ENCODE measurements at places on chromosomes 3 and 15. TPM values are rescaled to one million over a fixed set of nuclear protein-coding genes. Genes with fewer than 3 reads are reported as not detected.
A peak's percentile ranks its signal among the peaks of the same experiment; 100 is the strongest.

Gene CCR3
- 0.48 TPM for total RNA-seq

Gene RBMS3
- 34.5 TPM for total RNA-seq

Gene MKRN3
- 0.69 TPM for total RNA-seq

Gene EPHB3
- total RNA-seq: 0.63 TPM

Gene OXSM
- 11.4 TPM for total RNA-seq

DNA sequence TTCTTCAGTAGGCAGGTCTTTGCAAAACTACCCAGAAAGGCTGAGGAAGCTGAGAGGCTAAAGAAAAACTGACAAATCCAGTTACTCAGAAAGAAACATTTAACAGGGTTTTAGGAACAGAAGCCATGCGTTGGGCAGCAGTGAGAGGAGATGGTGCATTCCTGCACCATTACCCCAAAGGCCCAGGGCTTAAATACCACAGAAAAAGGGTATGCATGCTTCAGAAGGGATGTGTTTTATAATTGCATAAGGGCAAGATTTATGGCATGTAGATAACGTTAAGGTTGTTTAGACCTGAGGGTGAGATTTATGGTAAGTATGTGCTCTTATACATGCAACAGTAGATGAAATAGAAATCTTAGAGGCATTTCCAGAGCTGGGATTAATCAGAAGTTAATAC, 10.0 kb downstream of the C3orf52 start:
- H3K27ac ChIP-seq: no peak overlapping the region
- H3K27me3 ChIP-seq: no peaks in the 10 kb centered on the region
- H3K4me1 ChIP-seq: no peaks in the 10 kb centered on the region
- no peak for DNase-seq

GRCh38 chr3:46509661-46510187, 11.9 kb downstream of the RTP3 start:
- no peak overlapping the region for H3K27ac ChIP-seq
- H3K27me3 ChIP-seq: no peaks in the 10 kb centered on the region
- no peaks in the 10 kb centered on the region for H3K4me1 ChIP-seq
- no peak overlapping the region for H3K4me3 ChIP-seq
- H3K36me3 ChIP-seq: peaks cover 14% of the 10 kb centered on the region

GRCh38 chr15:41692049-41692448, 31.8 kb downstream of the MGA start:
- H3K4me1 ChIP-seq: peaks cover 13% of the 10 kb centered on the region
- no peak overlapping the region for H3K27ac ChIP-seq
- no peaks in the 10 kb centered on the region for H3K27me3 ChIP-seq
- H3K36me3 ChIP-seq: peaks cover 6% of the 10 kb centered on the region
- DNase-seq: no peak
- H3K4me3 ChIP-seq: no peak overlapping the region

DNA sequence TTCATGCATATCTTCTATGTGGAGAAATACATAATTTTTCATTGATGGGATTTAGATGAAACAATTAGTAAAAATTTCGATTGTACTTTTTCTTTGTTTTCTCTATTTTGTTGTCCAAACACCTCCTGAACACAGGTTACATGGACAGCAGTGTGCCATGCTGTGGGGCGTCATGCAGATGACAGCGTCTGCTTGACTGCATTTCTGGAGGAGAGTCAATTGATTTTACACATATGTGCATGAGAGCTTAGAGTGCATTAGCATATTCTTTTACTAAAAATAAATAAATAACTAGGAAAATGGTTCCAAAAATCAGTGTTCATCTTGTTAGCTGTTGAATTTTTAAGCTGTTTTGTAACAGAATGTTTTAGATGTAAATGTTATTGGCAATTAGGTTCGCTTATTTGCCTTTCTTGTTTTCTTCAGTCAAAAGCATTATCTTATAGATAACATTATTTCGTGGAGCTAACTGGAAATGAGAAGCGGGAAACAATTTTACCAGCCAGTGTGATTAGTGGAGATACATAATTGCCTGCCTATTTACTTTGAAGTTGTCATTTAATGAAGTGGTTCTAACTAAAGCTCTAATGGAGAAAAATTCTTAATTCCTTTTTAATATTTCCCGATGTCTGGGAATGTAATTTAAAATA, 82.7 kb upstream of the VGLL3 start:
- H3K27me3 ChIP-seq: no peaks in the 10 kb centered on the region
- H3K27ac ChIP-seq: no peak overlapping the region
- H3K4me1 ChIP-seq: no peaks in the 10 kb centered on the region
- no peak overlapping the region for H3K4me3 ChIP-seq
- no peaks in the 10 kb centered on the region for H3K36me3 ChIP-seq
- DNase-seq: no peak

DNA sequence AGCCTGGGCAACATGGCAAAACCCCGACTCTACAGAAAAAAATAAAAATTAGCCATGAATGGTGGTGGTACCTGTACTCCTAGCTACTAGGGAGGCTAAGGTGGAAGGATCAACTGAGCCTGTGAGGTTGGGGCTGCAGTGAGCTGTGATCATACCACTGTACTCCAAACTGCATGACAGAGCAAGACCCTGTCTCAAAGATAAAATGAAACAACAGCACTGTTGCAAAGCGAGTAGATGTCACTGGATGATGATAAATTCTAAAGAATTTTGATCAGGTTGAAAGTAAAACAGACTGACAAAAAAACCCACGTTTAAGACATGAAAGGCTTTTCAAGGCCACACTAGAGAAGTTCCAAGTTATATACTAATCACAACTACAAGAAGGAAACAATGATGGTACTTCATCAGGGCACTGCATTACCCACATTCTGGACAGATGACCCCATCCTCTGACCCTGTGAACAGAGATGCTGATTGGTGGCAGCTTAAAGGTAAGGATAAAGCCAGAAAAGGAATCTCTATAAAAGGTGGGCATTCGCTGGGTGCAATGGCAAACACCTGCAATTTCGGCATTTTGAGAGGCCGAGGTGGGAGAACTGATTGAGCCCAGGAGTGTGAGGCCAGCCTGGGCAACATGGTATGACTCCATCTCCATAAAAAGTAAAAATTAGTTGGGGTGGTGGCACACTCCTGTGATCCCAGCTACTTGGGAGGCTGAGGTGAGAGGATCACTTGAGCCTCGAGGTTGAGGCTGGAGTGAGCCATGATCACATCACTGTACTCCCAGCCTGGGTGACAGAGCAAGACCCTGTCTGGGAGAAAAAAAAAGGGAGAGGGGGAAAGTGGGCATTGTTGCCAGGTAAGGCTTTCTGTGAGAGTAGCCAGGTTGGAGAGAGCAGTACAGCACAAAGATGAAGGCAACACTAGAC, 59.2 kb downstream of the TBL1XR1 start:
- no peaks in the 10 kb centered on the region for H3K27me3 ChIP-seq
- DNase-seq: no peak
- H3K4me3 ChIP-seq: no peak overlapping the region
- H3K27ac ChIP-seq: no peak overlapping the region
- H3K4me1 ChIP-seq: peaks cover 25% of the 10 kb centered on the region

GRCh38 chr3:77283108-77283507, 243.2 kb downstream of the ROBO2 start:
- no peak overlapping the region for H3K27ac ChIP-seq
- H3K4me3 ChIP-seq: no peak overlapping the region
- H3K36me3 ChIP-seq: no peaks in the 10 kb centered on the region
- DNase-seq: no peak
- H3K27me3 ChIP-seq: no peaks in the 10 kb centered on the region

DNA sequence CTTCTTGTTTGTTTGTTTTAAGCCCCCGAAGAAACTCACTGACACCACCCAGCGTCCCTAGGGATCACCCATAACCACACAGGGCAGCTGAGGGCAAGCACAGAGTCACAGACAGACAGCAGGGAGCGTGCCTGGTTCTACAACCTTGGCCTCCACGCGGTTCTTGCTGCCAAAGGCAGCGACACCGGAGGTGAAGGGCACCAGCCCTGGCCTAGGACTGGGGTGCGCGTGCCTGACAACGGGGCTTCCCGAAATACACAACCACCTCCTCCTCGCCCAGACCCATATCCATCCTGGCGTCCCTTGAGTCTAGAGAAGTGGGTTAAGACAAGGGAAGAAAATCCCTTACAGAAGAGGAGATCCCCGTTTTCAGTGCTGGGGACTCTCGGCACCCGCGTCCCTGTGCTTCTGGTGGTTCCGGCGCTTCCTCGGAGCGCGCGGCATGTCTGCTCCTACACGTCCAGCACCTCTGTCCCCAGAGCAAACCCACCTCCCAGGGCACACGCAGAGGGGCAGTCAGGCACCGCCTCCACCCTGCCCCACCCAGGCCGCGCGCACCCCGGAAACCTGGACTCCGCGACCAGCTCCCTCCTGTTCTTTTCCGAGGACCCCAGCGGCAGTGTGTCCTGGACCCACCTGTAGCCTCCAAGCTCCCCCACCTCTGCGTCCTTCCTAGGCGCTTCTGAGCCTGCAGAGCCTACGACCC, 911 bp downstream of the RFTN1 start:
- peaks cover 54% of the 10 kb centered on the region for H3K4me1 ChIP-seq
- H3K36me3 ChIP-seq: no peaks in the 10 kb centered on the region
- H3K27me3 ChIP-seq: no peaks in the 10 kb centered on the region
- peak overlapping the region; percentile 76 for H3K27ac ChIP-seq

DNA sequence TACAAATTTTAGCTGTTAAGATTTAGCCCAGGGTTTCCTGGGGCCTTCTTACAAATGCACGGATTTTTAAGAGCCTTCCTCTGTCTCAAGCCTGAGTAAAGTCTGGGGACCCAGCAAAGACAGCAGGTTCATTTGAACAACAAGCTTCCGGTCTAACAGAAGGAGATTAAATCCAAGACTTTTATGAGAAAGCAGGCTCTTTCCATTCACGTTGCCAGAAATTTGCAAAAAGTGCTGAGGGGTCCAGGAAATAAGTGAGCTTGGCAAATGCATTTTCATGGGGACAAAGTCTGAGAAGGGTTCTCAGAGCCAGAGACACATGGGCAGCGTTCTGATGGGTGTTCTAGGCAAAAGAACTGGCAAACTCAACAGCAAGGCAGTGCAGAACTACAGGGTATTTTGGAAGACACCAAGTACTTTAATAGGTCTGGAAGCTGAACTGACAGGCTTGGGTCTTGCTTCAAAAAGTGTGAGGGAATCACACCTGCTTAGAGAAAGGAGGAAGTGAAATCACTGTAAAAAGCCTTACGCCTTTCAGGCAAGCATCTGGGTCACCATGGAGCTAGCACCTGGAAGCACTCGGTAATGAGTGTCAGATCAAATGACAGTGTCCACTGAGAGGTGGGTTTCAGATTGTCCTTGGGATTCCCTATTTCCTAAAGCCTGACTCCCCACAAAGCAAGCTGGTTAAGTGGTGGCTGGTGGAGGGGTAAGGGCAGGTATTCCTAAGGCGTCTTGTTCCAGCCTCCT, 115.8 kb upstream of the ARHGEF3 start:
- H3K27me3 ChIP-seq: no peaks in the 10 kb centered on the region
- H3K36me3 ChIP-seq: no peaks in the 10 kb centered on the region
- DNase-seq: no peak

DNA sequence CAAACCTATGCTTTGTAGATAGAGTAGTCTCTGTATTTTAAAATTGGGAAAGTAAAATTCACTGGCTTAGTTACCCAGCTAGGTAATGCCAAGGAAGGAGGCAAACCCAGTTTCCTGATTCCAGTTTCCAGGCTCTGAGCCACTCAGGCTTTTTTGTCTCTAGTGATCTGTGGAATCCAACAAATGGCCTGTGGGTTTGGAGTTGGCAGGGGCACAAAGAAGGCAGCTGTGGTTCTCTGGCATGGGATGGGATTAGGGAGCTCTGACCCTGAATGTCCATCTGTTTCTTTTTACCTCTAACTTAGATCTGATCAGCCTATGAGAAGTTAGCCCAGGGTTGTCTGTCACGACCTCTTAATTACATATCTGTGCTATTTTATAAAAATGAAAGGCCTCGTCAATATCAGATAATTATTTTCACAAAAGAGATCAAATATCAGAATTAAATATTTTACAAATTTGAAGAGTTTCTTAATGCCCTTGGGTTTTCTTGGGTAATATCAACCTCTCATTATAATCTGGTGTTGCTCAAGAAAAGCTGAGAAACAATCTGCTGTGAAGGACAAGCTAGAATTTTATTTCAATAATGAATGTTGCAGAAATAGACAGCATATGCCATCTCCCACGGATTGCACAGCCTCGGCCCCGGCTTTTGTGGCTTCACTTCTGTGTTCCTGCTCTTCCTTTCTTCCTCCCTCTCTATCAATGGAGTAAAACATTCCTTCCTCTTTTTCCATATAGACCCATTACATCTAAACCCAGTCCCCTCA, 63.7 kb upstream of the DAZL start:
- no peak overlapping the region for H3K4me3 ChIP-seq
- DNase-seq: no peak
- no peak overlapping the region for H3K27ac ChIP-seq

DNA sequence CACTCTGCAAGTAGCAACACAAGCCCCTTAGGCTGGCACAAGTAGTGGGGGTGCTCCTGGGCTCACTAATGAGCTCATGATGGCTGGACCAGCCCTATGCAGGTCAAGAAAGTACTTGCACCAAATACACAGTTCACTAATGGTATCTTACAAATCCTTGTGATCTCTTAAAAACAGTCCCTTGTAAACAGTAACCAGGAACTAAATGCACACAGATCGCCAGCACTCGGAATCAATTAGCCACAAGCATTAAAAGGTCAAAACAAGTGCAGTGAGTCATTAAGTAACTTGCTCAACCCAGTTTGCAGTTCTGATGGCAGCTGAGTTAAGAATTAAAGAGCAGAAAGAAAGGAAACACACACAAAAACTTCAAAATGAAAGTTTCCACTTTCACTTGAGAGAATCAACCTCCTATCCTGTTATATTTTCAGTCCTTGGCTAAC, 43.2 kb downstream of the ARHGEF3 start:
- H3K27me3 ChIP-seq: no peaks in the 10 kb centered on the region
- H3K4me3 ChIP-seq: no peak overlapping the region
- DNase-seq: no peak
- peaks cover 42% of the 10 kb centered on the region for H3K4me1 ChIP-seq
- H3K27ac ChIP-seq: peak overlapping the region; percentile 62

- no peaks in the 10 kb centered on the region for H3K36me3 ChIP-seq
- H3K4me1 ChIP-seq: peaks cover under 1% of the 10 kb centered on the region
- H3K4me3 ChIP-seq: no peak overlapping the region
- H3K27me3 ChIP-seq: no peaks in the 10 kb centered on the region
- DNase-seq: peak; percentile 23
These were observed 170.2 kb upstream of the IL12A start for GRCh38 chr3:159818399-159818798.

GRCh38 chr15:69798481-69799250, 299.1 kb downstream of the TLE3 start:
- H3K27ac ChIP-seq: no peak overlapping the region
- no peak overlapping the region for H3K4me3 ChIP-seq
- no peaks in the 10 kb centered on the region for H3K27me3 ChIP-seq
- H3K4me1 ChIP-seq: peaks cover 19% of the 10 kb centered on the region
- DNase-seq: no peak

All from psoas muscle (tissue), 8 donors.